ENCODE measurements at places on chromosomes 1 and 21.

- DNase-seq, result no peak
Observed at GRCh38 chr1:48591181-48591580, 119.2 kb upstream of the SPATA6 start.

GRCh38 chr1:228851618-228852017 is 116.3 kb downstream of the RHOU start:
- DNase-seq, result no peak

DNA sequence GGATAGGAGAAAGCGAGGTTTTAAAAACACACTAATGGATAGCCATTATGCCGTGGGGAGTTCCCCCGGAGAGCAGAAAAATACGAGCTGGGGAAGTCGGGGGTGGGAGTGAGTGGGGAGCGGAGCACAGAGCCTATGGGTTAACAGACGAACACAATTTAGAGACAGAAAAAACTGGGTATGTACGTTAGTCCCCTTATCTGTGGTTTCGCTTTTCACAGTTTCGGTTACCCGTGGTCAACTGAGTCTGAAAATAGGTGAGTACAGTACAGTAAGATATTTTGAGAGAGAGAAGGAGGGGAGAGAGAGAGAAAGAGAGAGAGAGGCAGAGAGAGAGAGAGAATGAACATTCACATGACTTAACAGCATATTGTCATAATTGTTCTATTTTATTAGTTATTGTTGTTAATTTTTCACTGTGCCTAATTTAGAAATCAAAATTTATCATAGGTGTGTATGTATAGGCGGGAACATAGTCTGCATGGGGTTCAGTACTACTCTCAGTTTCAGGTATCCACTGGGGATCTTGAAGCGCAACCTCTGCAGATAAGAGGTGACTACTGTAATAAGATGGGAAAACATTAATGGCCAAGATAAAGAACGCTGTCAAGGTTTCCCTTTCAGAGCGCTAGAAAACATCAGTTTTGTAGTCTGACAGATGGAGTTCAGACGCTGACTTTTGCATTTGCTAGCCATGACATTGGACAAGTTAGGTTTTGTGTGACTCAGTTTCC is 125.6 kb upstream of the LMO4 start:
- DNase-seq, result no peak

- no peak for DNase-seq
Observed at GRCh38 chr1:110228381-110228780, 18.3 kb downstream of the KCNC4 start.

- DNase-seq, result no peak
Observed at GRCh38 chr1:93847811-93848288, 31.2 kb downstream of the DNTTIP2 start.

DNA sequence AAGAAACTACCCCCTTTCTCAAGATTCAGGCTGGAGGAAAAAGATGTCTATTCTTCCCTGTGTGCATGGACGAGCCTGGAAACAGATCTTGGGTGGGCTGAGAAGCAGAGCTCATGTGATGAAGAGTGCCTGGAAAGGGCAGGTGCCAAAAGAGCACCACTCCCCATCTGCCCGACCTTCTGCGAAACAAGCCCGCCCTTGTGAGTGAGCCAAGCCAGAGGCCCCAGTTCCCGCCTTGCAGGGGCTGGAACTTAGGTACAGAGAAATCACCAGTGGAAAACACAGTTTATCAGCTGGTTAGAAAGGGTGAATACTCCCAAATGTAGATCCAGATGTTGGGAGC is 26.7 kb upstream of the A3GALT2 start:
- DNase-seq, result no peak

DNA sequence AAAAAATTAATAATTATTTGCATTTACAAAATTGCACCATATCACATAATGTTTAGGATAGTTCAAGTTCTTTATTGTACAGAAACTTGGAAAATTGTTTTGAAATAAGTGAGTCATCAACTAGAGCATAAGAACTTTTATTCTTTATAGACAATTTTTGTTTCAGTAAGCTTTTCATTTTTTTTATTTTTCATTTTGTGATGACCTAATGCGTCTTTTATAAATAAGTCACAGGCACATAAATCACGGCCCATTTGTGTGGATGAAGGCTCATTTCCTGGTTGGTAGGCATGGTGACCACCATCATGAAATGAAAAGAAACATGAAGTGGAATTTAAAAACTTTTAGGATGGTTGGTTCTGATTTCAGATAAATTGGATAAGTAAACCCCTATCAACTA is 39.3 kb downstream of the SPAG17 start:
- DNase-seq, result no peak

- DNase-seq, result no peak
Observed at GRCh38 chr1:31939484-31940329, 1.5 kb upstream of the PTP4A2 start.

DNA sequence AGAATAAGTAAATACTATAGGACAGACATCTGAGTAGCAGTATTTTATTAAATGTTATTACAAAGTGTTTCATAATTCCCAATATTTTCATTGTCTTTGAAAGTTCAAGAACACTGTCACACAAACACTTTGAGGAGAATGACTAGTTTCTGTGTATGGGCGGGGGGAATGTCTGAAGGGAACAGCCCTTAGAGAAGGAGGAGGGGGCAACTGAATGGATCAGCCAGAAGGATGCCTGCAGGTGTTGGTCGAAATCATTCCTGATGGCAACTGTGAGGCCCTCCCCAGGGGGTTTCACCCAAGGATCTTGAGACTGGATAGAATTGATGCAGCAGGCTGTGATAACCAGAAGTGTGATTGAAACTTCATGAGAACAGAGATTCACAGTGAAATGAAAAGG is 223.2 kb upstream of the C1orf87 start:
- no peak for DNase-seq

GRCh38 chr1:162200096-162200847 is 130.8 kb downstream of the NOS1AP start:
- DNase-seq, result no peak

DNA sequence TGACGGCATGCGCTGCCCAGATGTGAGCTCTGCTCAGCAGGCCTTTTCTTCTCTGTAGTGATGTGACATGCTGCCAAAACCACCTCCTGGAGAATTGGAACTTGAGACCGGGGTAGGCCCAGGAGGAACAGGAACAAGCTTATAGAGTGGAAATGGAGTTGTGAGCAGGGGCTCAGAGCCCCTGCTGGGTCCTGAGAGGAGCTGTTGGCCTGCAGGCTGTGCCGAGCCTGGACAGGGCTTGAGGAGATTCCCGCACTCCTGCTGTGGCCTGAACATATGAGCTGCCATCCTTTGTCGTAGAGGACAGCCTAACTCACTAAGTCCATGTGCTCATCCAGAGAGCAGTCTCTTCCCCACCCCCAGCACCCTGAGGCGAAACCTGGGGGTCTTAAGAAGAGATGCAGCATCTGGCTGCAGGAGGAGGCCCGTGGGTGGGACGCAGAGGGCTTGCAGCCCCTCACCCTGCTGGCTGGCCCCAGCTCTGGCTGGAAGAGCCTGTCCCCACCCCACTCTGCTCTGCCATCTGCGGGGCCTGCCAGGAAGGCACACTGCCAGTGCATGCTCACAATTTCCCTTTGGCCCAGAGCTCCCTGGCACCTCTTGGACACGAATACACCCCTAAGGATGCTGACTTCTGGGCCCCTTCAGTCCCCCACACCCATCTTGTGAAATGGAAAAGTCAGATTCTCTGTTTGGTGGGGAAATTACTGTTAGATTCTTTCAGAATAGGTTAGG is 42.5 kb downstream of the PTPRF start:
- no peak for DNase-seq

DNA sequence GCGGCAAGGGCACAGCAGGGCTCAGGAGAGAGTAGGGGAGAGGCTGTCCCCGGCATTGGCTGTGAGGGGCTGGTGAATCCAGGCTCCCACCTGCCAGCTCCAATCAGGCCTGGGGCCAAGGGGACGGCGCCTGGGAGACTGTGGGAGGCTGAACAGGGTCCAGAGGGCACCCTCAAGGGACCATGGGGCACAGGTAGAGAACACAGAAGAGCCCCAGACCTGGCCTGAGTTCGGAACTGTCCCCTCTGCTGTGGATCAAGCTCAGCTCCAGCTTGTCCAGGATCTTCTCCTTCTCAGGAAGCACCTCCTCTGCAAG is 67.0 kb downstream of the KCNAB2 start:
- DNase-seq, result no peak

GRCh38 chr1:34684266-34684665 is 70.6 kb upstream of the GJB5 start:
- DNase-seq, result no peak

- no peak for DNase-seq
Observed at GRCh38 chr1:97337250-97338030, 583.4 kb downstream of the DPYD start.

DNA sequence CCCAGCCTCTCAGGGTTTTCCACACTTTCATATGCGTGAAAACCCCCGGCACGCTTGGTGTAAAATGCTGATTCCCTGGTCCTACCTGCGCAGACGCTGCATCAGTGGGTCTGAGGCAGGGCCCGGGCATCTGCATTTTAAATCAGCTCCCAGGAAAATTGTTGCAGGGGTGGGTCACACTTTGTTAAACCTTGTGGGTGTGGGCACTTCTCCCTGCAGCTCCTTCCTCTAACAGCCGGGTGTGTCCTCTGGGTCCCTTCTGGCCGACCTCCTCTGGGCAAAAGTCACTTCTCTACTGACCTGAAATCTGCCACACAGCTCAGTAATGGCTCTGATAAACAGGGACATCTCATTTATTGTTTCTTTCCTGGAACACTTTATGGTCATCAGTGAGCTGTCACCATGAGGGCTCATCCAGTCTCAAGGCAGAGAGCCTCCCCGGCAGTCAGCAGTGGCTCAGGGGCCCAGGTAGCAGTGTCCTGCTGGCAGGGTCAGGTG is 52.8 kb upstream of the TMPRSS2 start:
- DNase-seq, result no peak

GRCh38 chr21:36547464-36547863 is 67.5 kb upstream of the CLDN14 start:
- no peak for DNase-seq

DNA sequence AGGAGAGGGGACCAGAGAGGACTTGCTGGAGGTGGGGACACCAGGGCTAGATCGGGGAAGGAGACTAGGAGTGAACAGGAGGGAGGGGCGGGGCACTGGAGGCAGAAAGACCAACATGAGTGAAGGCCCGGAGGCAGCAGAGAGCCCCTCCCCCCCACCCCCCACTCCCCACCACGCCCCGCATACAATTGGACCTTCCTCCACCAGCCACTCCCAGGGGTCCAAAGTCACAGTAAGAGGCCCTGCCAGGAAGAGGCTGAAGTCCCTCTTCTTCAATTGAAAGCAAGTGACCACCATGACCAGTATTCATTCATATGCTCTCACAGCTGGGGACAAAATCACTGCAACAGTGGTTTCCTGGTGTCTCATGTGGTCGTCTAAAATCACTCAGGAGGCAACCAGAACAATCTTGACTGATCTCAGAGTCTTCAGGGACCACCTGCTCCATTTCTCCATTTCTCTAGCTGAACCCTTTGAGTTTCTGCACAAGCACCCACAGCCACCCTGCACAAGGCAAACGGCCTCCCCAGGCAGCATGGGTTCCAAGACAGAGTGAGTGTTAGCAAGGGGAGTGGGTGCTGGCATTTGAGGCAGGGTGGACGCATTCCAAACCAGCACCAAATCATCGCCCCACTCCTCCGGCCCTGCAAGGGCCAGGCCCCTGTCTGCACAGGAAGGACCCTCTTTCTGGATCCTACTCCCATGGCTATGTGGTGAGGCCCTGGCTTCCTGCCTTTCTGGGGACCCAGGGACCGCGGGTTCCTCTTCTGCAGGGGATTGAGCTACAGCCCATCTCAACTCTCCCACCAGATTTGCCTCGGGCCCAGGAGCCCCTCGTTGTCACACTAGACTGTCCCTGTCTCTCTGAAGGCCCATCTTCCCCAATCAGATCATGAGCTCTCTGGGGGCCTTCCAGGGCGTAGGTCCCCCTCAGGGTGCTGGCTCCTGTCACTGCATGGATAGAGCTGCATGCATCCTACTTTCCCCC is 17.0 kb downstream of the LAPTM5 start:
- DNase-seq, result no peak

- DNase-seq, result no peak
Observed at GRCh38 chr1:172442843-172443565, 865 bp downstream of the PIGC start.

- DNase-seq, result no peak
Observed at GRCh38 chr1:54158071-54158470, 5.3 kb upstream of the CDCP2 start.

- DNase-seq, result no peak
Observed at GRCh38 chr1:44377925-44378784, 23.1 kb upstream of the ERI3 start.

- no peak for DNase-seq
Observed at GRCh38 chr1:29239142-29239541, 2.8 kb downstream of the PTPRU start.

DNA sequence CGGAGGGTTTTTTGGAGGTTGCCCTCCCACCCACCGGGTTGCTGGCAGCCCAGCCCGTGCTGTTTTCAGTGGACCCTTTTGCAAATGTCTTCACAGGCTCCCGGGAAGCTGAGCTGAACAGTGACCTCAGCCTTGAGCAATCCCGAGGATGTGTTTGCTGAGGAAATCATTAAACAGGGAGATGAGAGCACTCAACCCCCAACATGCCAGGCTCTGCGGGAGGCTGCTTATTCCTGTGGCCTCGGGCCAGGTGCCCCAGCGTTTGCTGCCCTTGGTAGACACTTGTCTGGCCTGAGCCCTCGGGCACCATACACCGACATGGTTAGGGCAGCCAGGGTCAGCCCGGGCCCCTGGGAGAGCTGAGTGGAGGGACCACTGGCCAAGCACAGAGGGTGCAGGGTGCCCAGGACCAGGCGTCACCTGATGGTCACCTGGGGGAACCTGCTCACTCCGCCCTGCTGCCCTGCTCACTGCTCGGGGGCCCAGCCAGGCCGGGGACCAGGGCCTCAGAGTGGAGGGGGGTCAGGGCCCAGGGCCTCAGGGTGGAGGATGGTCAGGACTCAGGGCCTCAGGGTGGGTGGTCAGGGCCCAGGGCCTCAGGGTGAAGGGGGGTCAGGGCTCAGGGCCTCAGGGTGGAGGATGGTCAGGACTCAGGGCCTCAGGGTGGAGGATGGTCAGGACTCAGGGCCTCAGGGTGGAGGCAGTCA is 42.5 kb upstream of the POFUT2 start:
- peak; percentile 89 for DNase-seq

GRCh38 chr1:171530676-171531075 is 45.3 kb downstream of the PRRC2C start:
- DNase-seq, result no peak

DNA sequence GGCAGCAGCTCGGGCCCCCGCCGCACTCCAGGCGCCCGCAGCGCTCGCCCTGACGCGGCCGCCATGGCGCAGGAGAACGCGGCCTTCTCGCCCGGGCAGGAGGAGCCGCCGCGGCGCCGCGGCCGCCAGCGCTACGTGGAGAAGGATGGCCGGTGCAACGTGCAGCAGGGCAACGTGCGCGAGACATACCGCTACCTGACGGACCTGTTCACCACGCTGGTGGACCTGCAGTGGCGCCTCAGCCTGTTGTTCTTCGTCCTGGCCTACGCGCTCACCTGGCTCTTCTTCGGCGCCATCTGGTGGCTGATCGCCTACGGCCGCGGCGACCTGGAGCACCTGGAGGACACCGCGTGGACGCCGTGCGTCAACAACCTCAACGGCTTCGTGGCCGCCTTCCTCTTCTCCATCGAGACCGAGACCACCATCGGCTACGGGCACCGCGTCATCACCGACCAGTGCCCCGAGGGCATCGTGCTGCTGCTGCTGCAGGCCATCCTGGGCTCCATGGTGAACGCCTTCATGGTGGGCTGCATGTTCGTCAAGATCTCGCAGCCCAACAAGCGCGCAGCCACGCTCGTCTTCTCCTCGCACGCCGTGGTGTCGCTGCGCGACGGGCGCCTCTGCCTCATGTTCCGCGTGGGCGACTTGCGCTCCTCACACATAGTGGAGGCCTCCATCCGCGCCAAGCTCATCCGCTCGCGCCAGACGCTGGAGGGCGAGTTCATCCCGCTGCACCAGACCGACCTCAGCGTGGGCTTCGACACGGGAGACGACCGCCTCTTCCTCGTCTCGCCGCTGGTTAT is 2.8 kb downstream of the KCNJ9 start:
- DNase-seq, result no peak

Measured in mesenteric fat pad (tissue), 1 donor.